ENCODE measurements at places on chromosomes 12 and 14.

DNA sequence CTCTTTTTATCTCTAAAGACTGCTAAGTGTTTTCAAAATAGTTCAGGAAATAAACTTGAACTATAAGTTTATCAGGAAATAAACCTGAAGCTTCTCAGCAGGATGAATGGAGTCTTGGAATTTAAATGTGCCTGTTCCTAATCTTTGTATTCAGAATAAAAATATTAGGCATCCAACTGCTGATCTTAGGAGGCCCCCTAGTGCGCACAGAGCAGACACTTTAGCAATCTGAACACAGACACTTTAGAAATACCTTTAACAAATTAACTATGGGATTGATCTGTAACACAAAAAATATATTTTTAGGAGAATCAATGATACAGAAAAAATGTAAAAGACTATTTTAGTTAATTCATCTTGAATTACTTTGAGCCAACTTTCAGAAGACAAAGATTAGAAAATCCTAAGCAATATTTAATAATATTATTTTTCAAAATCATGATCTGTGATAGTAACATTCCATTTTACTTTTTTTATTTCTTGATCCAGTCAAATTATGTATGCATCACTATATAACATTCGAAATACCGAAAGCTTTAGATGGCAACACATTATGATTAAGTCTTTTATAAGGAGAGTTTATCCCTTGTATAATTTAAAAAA, 80.9 kb downstream of the SLC41A2 start:
- DNase-seq: no peak

- DNase-seq: no peak
These were observed at the start of gene BIN2 for GRCh38 chr12:51323966-51324895. Gene BIN2, minus strand, starts transcription at chr12:51324174. Its CDS starts 72 bp downstream, at chr12:51324102.

DNA sequence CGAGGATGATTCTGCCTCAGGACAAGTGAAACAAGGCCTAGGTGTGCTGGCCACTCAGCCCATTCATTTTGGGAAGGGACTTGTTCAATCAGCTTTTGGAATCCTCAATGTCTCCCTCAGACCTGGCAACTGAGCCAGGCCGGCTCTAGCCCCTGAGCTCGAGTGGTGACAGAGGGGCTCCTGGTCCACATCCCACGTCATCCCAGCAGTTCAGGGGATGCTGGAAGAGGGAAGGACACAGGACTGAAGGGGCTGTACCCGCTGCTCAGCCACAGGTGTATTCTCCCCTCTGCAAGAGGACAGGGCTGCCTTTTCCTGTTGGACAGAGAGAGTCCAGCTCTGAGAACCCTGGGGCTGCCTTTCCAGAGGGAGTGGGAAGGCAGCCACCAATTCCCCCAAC, 244.6 kb upstream of the SFSWAP start:
- DNase-seq: no peak

GRCh38 chr12:75389061-75389460, 1.8 kb upstream of the GLIPR1L2 start:
- DNase-seq: no peak

DNA sequence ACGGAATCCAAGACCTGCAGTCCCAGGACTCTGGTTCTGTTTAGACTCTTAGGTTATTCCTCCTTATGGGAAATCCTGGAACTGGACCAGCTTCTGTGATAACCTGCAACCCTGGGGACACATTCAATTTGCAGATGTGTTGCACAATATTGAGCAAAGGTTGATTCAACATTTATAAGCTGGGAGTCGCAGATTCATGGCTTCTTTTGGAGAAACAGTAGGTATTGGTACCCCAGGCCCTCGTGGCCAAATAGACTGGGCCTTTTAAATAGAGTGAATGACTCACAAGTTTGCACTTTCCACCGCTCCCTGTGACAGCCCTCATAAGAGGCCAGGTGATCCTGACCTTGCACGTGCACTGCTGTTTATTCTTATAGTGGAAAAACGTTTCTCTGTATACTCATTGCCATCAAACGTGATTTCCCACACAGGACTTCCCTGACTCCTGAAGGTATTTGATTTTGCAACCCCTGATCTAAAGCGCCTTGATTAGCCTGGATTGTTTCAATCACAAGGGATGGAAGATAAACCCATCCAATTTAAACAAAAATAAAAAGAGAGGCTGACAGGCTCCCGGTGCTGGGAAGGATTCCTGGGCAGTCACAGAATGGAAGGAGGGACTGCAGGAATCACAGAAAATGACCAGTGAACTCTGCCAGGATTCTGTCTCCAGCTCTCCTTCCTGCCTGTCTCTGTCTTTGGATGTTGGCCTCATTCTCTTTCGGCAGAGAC, 98.0 kb downstream of the VCPKMT start:
- DNase-seq: no peak

GRCh38 chr14:86627080-86627479, 1097.1 kb downstream of the FLRT2 start:
- DNase-seq: no peak

- DNase-seq: no peak
These were observed 706.9 kb upstream of the TMEM132C start for GRCh38 chr12:127560041-127560478.
